Cardiac fibroblast (primary cell): ENCODE measurements at places on chromosomes 2 and 18.
A peak's percentile ranks its signal among the peaks of the same experiment; 100 is the strongest.

- DNase-seq = peak; percentile 77
These were observed 437.0 kb downstream of the PTPRM start for GRCh38 chr18:8003878-8004675.

DNA sequence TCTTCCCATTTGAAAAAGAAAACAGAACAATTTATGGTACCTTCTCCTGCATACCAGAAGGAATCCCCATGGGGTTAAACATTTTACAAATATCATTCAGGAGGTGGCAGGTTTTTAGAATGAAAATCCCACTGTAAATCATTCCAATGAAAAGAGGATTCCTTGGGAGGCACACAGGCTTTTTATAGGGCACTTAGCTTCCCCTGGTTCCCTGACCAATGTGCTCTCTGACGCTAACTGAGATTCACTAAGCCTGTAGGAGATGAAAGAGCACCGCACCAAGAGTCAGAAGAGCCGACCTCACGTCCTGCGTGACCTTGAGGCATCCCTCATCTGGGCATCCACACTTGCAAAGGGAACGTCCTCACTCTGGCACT, 82.5 kb downstream of the CMPK2 start:
- no peak for DNase-seq

DNA sequence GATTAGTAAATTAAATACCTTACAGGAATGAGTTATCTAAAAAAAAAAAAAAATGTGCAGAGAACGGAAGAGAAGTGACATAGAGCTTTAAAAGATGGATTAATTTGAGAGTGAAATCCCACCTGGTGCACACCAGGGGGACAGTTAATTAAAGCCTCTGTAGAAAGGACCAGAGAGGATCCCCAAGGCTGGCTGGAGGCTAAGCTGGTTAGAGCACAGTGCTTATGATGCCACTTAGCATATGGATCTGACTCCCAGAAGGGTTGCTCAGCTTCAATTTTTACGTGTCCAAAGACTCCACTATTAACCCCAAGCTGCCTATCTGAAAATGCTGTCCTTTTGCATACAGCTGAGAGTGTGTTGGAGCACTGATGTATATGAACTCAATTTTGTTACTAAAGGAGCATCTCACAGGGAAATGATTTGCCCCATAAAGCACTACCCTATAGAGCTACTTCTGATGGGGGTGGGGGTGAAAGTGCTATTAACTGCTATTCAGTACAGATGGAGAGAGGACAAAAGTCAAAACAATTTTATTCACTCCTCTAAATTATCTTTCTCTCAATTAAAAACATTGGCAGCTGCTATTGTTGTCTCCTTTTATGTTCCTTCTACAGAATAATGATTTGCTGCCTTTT, 15.2 kb upstream of the SLC8A1 start:
- no peak for DNase-seq

GRCh38 chr2:180730976-180731375, 249.4 kb upstream of the UBE2E3 start:
- peak; percentile 36 for DNase-seq

DNA sequence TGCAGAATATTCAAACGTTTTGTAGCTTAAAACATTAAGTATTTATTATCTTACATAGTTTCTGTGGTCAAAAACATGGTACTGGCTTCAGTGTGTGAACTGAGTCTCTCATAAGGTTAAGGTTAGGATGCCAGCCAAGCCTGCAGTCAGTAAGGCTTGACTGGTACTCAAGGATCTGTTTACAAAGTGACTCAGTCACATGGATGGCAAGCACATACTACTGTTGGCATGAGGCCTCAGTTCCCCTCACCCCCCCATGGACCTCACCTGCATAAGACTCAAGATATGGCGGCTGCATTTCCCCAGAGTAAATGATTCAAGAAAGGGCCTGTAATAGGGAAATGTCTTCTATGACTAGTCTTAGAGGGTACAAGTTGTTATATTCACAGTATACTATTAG, 1167.5 kb downstream of the DPP10 start:
- no peak for DNase-seq

DNA sequence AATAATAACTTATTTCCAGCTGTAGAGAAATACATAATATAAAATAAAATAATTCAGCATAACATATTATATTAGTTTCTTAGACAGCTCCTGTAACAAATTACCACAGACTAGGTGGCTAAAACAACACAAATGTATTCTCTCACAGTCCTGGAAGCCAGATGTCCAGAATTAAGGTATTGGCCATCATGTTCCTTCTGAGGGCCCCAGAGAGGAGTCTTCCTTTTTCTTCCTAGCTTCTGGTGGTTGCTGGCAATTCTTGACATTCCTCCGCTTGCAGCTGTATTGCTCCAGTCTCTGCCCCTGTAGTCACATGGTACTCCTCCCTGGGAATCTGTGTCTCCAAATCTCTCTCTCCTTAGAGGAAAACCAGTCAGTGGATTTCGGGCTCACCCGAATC, 146.8 kb downstream of the RBM43 start:
- peak; percentile 2 for DNase-seq

DNA sequence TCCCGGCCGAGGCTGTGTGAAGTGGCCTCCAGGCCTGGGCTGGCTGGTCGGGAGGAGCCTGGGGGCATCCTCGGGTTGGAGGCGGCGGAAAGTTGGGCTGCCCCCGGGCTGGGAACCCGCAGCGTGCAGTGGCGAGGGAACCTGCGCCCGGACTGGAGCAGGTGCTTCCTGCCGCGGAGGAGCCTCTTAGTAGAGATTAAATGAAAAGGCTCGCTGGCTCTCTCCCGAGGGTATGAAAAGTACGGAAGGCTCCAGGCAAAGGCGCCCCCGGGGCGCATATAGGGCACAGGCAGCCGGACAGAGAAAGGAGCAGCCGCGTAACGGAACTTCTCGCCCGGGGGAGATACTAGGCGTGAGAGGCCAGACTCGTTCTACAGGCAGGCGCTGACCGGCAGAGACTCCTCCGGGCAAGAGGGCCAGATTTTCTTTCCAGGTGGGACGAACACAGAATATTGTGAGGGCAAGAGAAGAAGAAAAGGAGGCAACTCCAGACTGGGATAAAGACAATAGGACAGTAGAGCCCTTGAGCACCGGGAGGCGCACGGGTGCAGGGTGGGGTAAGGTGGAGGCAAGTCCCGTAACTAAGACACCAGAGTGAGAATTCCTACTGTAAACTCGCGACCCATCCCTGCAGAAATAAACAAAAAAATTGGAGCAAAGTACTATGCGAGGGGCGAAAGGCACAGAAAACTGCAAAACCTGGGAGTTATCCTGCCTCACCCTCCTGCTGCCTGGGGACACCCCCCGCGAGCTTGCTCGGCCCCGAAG, 816 bp downstream of the CDH2 start:
- peak; percentile 50 for DNase-seq
